ENCODE measurements at places on chromosomes 5 and 9.

GRCh38 chr9:94813379-94813778 lies 86.9 kb downstream of the AOPEP start:
- no peak for DNase-seq

GRCh38 chr5:99900302-99900852 lies 634.8 kb upstream of the FAM174A start:
- no peak for DNase-seq

GRCh38 chr9:124625087-124625486 lies 117.9 kb upstream of the NR5A1 start:
- DNase-seq = no peak

- DNase-seq = no peak
Measured at GRCh38 chr9:136441191-136441680, 1.6 kb upstream of the INPP5E start.

DNA sequence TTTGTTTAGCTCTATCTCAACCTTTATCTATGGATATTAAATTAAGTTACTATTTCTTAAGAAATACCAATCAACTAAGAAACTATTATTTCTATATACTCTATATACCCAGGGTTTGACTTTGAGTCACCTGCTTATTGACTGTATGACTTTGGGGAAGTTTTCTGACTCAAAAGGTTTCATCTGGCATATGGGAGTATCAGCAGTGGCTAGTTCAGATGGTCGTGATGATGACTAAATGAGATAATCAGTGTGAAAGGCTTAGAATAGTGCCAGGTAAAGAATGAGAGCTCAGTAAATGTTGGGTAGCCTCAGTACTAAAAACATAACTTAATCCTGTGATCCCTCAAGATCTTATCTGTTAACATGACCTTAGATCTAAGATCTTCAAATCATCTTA lies 179.7 kb upstream of the ISL1 start:
- DNase-seq = no peak

DNA sequence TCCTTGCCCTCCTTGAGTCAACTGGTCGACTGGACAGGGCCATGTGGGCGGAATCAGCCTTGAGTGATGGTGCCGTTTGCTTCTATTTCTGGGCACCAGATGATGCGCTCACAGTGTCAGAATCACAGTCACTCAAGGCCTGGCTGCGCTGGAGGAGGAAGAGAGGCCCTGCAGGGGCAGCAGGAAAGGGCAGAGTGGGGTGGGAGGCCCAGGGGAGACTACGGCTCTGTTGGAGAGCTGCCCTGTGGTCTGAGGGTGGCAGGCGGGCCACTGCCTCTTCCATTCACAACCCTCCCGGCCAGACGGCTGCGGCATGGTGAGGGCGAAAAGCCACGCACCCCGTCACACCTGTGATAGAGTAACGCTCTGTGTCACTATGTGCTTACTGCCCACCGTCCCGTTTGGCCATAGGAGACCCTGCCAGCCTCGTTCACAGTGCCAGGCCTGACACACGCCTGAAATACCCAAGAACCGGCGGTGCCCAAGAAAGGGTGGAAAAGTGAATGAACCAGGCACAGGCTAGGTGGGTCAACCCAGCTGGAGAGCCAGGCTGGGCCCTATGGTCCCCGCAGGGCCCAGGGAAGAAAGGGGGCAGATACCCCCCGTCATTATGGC lies 9.9 kb downstream of the PLPP7 start:
- no peak for DNase-seq

- DNase-seq = no peak
Measured at GRCh38 chr5:172091956-172092732, 85.7 kb upstream of the FBXW11 start.

- peak; percentile 6 for DNase-seq
Measured at GRCh38 chr5:160506006-160507004, 84.7 kb downstream of the PTTG1 start.

- no peak for DNase-seq
Measured at GRCh38 chr9:131382850-131383729, 10.8 kb upstream of the PRRC2B start.

DNA sequence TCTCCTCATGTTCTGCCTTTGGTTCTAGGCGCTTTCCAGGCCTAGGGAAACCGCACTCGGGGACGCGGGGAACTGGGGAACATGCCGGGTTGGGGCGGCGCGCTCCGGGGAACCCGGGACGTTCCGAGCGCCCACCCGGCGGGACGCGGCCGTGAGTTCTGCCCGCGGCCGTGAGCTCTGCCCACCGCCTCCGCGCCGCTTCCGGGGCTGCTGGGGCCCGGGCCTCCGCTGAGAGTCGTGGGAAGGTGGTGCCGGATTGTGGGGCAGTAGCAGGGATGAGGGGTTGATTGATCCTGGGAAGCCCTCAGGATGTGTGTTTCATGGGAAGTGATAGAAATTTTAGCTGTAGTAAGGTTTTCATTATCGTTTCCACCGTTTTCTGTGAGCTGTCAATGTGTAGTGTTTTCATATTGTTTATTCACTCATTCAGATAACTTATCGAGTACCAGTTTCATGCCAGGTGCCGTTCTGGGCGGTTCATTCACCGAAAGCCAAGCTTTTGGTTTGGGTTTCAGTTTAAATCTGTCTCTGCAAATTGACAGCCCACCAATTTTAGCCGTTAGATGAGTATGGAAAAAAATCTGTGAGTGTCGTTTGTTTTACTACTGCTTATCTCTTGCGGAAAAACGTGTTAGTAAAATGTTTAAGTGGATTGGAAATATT lies 657 bp downstream of the MTRR start:
- DNase-seq = peak; percentile 17

Measured in activated naive CD4-positive, alpha-beta T cell (primary cell).